Osteocyte (in vitro differentiated cells): ENCODE measurements at places on chromosomes 1 and 21. TPM values are rescaled to one million over a fixed set of nuclear protein-coding genes. Genes with fewer than 3 reads are reported as not detected.

CD164L2 gene
- total RNA-seq: not detected in 2 replicates

VASH2 gene
- 3.3 and 3.7 TPM in 2 replicates for total RNA-seq

C1orf35 gene
- total RNA-seq: 13.0 and 13.6 TPM in 2 replicates

USP25 gene
- total RNA-seq: 45.2 and 48.9 TPM in 2 replicates

ARF1 gene
- total RNA-seq: 305 and 306 TPM in 2 replicates

DPM3 gene
- total RNA-seq: 61.3 and 64.4 TPM in 2 replicates

C1orf159 gene
- 16.9 and 17.9 TPM in 2 replicates for total RNA-seq

HS2ST1 gene
- total RNA-seq: 22.3 and 26.8 TPM in 2 replicates

SPATA1 gene
- 1.7 and 2.3 TPM in 2 replicates for total RNA-seq

DNA sequence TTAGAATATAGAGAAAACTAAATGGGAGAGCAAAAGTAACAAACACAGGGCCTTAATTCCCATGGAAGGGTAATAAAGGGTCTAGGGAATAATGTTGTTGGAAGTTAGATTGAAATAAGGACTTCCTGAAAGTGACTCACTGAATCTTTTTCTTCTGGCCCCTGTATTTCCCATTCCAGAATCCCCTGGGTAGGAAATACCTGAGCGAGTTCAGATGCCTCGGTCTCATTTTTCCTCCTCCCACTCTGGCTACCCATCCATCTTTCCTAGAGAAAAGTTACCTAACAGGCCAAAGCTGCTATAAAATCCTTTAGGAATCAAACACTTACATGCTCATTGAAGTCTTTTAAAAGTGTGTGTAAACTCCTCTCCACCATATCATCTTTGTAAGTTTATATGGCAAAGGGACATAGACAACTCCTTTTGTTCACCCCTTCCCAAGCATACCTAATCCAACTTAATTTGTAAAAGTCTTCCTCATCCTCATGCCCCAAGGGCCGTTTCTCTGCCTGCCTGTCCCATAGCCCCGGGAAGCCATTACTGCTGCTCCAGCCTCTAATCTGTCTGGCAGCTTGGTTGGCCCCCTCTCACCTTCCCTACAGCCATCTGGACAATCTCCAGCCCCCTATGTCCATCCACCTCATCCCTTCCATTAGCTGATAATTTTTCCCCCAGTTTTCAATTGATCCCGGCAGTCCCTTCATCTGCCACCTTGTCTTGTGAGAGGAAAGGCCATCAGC, 3.3 kb upstream of the MEF2D start:
- H3K36me3 ChIP-seq: no peaks in the 10 kb centered on the region
- peak overlapping the region; percentile 79 for H3K4me3 ChIP-seq
- H3K4me1 ChIP-seq: peaks cover 49% of the 10 kb centered on the region
- H3K27ac ChIP-seq: peak overlapping the region; percentile 99

DNA sequence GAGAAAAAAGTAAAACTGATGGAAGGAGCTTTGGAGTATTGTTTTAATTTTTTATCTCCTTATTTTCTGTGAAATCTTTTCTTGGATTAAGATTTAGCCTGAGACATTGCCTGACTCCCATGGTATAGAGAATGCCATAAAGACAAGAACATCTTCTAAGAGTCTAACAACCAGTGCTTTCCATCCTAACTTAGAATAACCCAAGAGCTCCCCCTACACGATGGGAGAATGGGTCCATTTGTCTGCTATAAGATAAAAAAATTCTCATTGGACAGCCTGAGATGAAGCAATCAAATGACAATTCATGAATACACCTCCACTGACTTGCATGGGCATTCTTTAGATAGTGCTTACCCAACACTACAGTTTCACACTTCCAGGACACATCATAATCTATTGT, 478.1 kb downstream of the TTLL7 start:
- no peak for DNase-seq
- no peak overlapping the region for H3K4me3 ChIP-seq
- peaks cover 3% of the 10 kb centered on the region for H3K27me3 ChIP-seq

DNA sequence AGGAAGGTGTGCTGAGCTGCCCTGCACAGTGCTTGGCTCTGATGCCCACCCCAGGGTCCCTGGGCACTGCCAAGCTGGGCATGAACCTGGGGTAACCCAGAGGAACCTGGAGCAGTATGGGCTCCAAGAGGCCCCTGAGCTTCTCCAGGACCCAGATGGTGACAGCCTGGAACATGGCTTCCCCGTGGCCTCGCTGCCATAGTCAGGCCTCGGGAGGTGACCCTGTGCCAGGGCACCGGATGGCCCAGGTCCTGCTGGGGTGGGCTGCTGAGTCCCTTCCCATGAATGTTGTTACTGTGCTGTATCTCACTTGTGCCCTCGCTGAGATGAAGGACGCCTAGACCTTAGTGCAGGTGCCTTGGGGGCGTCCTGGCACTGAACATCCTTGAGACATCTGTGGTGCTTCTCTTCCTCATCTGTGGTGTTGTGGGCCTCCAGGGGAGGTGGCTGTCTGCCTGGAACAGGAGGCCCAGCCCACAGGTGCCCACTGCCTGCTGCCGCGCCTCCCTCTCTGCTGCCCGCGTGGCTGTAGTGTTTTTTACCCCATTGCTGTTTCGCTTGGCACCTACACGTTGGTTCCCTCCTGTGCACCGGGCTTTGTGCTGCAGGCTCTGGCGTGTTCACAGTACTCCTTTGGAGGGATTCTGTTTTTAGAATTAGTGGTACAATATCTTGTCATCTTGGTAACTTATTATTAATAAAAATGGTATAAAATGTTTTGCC, 160.3 kb downstream of the PCBP3 start:
- no peak overlapping the region for H3K4me3 ChIP-seq
- peaks cover 2% of the 10 kb centered on the region for H3K36me3 ChIP-seq
- peaks cover 2% of the 10 kb centered on the region for H3K27me3 ChIP-seq
- no peak overlapping the region for H3K27ac ChIP-seq

GRCh38 chr1:17588048-17588871, 48.8 kb downstream of the ARHGEF10L start:
- no peaks in the 10 kb centered on the region for H3K27me3 ChIP-seq
- H3K4me1 ChIP-seq: peaks cover 54% of the 10 kb centered on the region
- H3K4me3 ChIP-seq: peak overlapping the region; percentile 44
- DNase-seq: no peak

DNA sequence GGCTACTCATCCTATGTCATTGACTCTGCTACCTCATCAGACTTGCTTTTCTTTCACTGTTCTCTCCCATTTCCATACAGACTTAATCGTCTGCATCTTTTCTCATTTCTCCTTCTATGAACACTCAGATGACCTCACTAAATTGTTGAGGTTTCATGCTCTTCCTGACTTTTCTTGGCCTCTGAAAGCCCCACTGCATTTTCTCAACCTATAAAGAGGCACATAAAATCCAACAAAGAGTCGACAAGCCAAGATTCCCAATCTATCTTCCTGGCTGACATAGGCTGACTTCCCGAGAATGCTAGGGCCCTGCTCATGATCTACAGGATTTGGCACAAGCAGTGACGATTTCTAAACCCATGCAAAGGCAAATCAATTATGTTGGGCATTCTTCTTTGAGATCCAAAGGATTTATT, 280.8 kb upstream of the DPYD start:
- no peaks in the 10 kb centered on the region for H3K36me3 ChIP-seq
- no peak overlapping the region for H3K4me3 ChIP-seq
- H3K27me3 ChIP-seq: no peaks in the 10 kb centered on the region
- no peak for DNase-seq
- no peak overlapping the region for H3K27ac ChIP-seq
- H3K4me1 ChIP-seq: peaks cover 21% of the 10 kb centered on the region

- DNase-seq: no peak
- H3K4me1 ChIP-seq: no peaks in the 10 kb centered on the region
- H3K27ac ChIP-seq: no peak overlapping the region
- H3K36me3 ChIP-seq: peaks cover 26% of the 10 kb centered on the region
- H3K27me3 ChIP-seq: no peaks in the 10 kb centered on the region
Observed at GRCh38 chr21:46550116-46550941, 54.6 kb downstream of the S100B start.

DNA sequence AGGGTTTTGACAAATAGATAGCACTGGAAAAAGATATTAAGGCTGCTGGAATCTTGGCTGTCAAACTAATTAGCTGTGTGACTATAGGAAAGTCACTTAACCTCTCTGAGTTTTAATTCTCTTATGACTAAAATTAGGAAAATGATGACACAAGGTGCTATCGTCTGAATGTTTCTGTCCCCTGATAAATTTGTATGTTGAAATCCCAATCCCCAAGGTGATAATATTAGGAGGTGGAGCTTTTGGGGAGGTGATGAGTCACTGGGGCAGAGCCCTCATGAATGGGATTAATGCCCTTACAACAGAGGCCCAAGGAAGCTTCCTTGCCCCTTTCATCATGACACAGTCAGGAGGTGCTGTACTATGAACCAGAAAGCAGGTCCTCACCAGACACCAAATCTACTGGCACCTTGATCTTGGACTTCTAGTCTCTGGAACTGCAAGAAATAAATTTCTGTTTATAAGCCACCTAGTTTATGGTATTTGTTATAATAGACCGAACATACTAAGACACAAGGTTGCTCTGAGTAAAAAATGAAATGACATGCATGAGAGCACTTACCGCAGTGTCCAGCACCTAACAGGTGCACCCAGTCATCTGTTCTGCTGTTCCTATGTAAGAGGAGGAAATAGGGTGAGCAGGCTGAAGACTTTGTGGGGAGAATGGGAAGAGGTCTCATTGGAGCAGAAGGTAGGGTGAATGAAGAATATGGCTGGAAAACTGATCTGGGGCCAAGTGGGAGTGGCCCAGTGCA, 26.3 kb upstream of the DISP1 start:
- H3K27ac ChIP-seq: no peak overlapping the region
- no peak for DNase-seq
- H3K4me1 ChIP-seq: peaks cover 8% of the 10 kb centered on the region
- H3K36me3 ChIP-seq: no peaks in the 10 kb centered on the region
- peaks cover 34% of the 10 kb centered on the region for H3K27me3 ChIP-seq

- H3K36me3 ChIP-seq: no peaks in the 10 kb centered on the region
- H3K27ac ChIP-seq: no peak overlapping the region
- peak; percentile 84 for DNase-seq
- peaks cover 14% of the 10 kb centered on the region for H3K27me3 ChIP-seq
- no peak overlapping the region for H3K4me3 ChIP-seq
Observed at GRCh38 chr1:234231061-234231892, 142.0 kb upstream of the COA6 start.

DNA sequence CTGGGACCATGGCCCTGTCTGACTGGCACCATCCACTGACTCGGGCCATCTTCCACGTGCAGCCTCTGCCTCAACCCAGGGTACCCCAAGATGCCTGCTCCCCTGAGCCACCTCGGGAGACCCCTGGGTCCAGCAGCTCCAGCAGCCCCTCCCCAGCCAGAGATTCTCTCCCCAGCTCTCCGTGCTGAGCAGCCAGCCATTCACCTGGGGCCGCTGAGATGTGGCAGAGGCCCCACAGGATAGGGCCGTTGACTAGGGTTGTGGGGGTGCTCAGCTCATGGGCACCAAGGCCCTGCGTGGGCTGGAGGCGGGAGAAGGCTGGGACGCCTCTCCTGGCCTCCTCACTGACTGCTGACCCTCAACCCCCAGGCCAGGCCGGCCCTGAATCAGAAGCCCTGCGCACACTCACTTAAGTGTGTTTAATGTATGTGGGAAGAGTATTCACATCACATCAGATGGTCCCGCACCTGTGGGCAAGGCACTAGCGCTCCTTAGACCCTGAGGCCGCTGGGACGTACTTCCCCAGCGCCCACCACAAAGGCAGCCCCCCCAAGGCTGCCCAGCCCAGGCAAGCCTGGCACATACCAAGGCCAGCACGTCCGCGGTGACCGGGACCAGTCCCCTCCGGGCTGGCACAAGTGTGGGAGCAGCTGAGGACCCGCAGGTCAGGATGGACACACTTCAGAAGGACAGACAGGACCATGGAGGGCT, 27.8 kb downstream of the SLC19A1 start:
- DNase-seq: no peak
- H3K27me3 ChIP-seq: no peaks in the 10 kb centered on the region
- H3K4me1 ChIP-seq: no peaks in the 10 kb centered on the region
- no peak overlapping the region for H3K4me3 ChIP-seq

DNA sequence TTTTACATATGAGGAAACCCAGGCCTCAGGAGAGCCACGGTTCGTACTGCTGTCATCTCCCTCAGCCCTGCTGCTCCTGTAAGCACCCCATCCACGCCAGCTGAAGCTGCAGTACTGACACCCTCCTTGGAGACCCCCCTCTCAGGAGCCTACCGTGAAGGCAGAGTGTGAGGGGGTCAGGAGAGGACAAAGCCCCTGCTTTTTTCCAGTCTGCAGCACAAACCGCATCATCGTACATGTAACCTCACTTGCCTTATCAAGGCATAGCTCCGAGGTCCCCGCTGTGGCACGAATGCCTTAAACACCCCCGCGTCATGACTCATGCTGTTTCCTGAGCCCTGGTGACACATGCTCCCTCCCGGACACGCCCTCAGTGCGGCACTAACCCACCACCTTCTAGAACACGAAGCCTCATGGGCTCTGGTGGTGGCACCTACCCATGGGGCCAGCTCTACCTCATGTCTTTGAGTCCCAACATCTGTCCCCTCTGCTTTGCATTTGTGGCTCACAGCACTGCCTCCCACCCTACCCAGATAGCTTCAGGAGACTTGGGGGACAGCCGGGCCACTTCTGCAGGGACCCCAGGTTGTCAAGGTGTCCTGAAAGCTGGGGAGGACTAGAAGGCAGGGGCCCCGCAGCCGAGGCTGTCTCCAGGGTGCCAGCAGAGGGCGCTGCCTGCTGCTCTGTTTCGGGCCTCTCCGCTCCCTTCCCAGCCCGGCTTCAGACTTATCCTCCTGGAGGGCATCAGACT, 4.9 kb downstream of the SH3BGRL3 start:
- no peak for DNase-seq
- H3K36me3 ChIP-seq: peaks cover 1% of the 10 kb centered on the region
- H3K4me3 ChIP-seq: no peak overlapping the region
- peak overlapping the region; percentile 89 for H3K27ac ChIP-seq

DNA sequence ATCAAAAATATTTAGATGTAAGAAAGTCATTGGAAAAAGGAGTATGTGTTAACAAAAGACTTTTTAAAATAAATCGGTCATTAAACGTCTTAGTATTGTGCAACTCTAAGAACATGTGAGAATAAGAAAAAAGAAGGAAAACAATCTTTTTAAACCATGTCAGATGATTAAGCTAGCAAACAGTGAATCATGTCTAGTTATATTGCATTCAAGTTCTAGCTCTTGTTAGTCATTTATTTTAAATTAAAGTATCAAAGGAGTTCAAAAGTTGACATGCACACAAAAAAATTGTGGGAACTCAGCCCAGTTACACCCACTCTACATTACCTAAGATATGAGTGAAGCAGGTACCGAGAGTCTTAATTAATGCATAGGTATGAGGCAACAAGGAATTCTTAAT, 9.8 kb downstream of the FRRS1 start:
- peaks cover 2% of the 10 kb centered on the region for H3K36me3 ChIP-seq
- no peak for DNase-seq
- no peak overlapping the region for H3K4me3 ChIP-seq
- no peak overlapping the region for H3K27ac ChIP-seq

DNA sequence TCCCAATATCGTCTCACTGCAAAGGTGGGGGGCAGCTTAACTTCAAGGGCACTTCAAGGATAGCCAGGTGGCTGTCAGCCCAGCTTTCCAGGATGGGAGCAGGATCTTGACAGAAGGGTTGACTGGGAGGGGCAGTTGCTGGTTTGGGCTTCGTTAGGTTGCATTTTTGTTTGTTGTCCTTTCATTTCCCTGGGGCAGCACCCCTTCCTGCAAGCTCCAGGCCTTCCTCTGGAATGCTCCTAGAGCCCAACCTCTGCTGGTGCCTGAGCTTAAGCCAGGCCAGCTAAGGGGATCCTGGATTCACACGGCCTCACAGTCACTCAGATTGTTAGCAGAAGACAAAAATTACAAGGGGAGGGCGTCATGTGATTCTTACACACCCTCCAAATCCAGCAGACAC, 4.1 kb upstream of the OLIG2 start:
- H3K4me3 ChIP-seq: no peak overlapping the region
- peaks cover 75% of the 10 kb centered on the region for H3K27me3 ChIP-seq
- DNase-seq: no peak
- no peak overlapping the region for H3K27ac ChIP-seq
- no peaks in the 10 kb centered on the region for H3K36me3 ChIP-seq
